ENCODE measurements at places on chromosomes 12 and 14. TPM values are rescaled to one million over a fixed set of nuclear protein-coding genes. Genes with fewer than 3 reads are reported as not detected.

DNA sequence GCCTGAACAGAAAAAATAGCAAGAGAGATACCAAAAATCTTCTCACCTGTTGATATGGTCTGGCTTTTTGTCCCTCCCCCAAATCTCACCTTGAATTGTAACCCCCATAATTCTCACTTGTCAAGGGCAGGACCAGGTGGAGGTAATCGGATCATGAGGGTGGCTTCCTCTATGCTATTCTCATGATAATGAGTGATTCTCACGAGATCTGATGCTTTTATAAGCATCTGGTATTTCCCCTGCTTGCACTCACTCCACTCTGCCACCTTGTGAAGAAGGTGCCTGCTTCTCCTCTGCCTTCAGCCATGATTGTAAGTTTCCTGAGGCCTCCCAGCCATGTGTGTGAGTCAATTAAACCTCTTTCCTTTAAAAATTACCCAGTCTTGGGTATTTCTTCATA, 291.2 kb downstream of the CPNE8 start:
- no peak for DNase-seq

DNA sequence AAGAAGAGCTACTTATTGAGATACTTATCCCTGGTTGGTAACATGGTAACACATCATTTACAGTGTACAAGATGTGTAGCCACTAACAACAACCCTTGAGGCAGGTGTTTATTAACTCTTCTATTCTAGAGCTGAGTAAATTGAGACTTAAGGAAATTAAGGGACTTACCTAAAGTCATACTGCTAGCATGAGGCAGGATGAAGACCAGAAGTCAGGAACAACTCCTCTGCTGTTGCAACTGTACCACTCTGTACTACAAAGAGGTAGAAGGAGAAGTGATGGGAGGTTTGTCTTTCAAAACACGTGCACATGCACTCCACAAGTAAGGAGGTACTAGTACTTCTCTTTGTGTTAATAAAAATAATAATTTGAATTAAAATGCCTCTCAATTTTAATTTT, 79.9 kb downstream of the LLPH start:
- no peak for DNase-seq

GRCh38 chr12:99917711-99918402, 66.9 kb downstream of the ANKS1B start:
- no peak for DNase-seq

GRCh38 chr14:88541324-88541723, 13.5 kb downstream of the PTPN21 start:
- DNase-seq, result no peak

DNA sequence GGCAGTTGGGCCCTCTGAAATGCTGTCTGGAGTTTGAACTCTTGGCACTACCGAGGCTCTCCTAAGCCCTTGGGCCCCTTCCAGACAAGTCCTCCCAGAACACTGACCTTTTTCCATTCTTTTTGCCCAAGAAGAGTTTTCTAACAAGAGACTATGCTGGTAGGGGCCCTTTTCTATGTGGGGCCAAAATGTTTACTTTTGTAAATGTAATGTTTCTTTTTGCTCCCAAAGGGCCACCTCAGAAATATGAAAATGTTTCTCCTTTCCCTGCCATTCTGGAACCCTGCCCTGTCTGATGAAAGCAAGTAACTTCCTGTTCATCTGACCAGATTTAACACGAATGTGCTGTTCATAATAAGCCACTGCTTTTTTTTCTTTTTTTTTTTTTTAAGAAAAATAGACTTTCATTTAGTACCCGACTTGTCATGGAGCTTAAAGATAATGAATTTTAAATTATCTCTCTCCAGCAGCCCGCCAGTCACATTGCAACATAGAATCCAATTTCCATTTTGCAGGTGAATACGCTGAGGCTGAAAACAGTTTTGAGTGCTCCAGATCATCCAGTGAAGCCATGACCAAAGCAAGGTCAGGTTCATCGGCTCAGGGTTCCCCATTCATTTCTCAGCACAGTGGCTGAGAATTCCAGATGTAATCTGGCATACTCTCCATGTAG, 169.9 kb downstream of the DPF3 start:
- DNase-seq, result no peak

GRCh38 chr14:55313480-55313879, 42.3 kb downstream of the FBXO34 start:
- DNase-seq, result no peak

- no peak for DNase-seq
These were observed 113.6 kb downstream of the CCER1 start for GRCh38 chr12:90841336-90841735.

- no peak for DNase-seq
These were observed 183.2 kb downstream of the EPS8 start for GRCh38 chr12:15605881-15606590.

GRCh38 chr12:121804417-121805111, 755 bp downstream of the SETD1B start:
- no peak for DNase-seq

Gene PLA2G1B
- not detected for total RNA-seq

Gene ADSS1
- 13.0 TPM for total RNA-seq

Gene ACOT2
- 44.0 TPM for total RNA-seq

Gene LAG3
- total RNA-seq, result 0.80 TPM

Gene PIANP
- 0.29 TPM for total RNA-seq

Gene SRRM4
- total RNA-seq, result not detected
